ENCODE measurements at places on chromosomes 16 and 17.

GRCh38 chr17:40323391-40324381 lies 14.7 kb downstream of the RARA start:
- no peak for DNase-seq

DNA sequence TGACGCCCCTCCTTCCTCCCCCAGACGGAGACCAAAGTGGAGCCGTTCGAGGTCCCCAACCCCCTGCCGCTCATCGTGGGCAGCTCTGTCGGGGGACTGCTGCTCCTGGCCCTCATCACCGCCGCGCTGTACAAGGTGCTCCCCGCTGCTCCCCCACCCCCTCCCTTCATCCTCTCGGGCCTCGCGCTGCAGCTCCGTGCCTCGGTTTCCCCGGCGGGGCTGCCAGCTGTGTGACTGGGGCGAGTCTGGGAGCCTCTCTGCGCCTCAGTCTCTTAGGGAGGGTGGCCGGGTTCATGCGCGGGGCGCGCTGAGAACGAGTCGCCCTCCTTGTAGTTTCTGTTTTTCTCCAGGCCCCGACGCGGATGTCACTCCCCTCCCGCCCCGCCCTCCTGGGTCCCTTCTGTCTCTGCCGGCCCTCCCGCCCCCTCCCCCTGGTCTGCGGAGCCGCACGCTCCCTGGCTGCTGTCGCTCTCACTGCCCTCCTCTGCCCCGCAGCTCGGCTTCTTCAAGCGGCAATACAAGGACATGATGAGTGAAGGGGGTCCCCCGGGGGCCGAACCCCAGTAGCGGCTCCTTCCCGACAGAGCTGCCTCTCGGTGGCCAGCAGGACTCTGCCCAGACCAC lies 23.7 kb upstream of the ITGAX start:
- no peak for DNase-seq

GRCh38 chr17:50613007-50613992 lies 21.4 kb upstream of the ABCC3 start:
- no peak for DNase-seq

GRCh38 chr16:85363881-85364280 lies 249.2 kb upstream of the GSE1 start:
- no peak for DNase-seq

DNA sequence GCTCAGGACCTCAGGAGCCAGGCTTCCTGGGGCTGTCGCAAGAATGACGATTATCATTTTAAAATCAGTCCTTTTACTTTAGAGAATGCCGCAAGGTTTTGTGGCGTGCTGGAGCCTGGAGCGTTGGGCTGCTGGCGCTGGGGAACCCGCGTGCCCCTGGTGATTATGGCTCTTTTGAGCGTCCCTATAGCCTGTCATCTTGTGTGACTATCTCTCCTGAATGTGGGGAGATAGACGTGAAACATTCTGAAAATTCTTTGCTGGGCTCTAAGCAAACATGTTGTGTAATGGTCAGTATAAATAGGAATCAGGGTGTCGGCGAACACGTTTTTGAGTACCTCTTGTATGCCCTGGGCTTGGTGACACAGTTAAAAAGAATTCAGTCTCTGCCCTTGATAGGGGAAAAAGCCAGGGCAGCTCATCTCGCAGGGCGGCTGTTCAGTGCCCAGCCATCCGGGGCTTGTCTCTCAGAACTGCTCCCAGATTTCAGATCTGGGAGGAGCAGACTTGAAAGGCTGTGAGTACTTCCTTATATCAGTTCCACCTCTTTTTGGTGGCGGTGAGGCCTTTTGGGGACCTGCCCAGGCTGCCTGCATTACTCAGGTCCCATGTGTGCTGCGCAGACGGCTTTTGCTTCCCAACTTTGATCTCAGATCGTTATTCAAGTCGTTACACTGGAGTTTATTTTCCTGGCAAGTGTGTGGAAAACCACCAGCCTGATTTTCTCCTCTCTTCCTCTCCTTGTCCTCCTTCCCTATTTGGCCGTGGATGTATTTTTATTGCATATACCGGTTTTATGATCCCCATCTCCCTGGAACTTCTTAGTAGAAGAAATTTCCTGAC lies 973 bp downstream of the SLC7A6 start:
- DNase-seq, result no peak

Data from NCI-H1417 treated with DMSO at 0.1 percent for 48 hours (cell line).